ENCODE measurements at places on chromosomes 7 and 10.
A peak's percentile ranks its signal among the peaks of the same experiment; 100 is the strongest.

DNA sequence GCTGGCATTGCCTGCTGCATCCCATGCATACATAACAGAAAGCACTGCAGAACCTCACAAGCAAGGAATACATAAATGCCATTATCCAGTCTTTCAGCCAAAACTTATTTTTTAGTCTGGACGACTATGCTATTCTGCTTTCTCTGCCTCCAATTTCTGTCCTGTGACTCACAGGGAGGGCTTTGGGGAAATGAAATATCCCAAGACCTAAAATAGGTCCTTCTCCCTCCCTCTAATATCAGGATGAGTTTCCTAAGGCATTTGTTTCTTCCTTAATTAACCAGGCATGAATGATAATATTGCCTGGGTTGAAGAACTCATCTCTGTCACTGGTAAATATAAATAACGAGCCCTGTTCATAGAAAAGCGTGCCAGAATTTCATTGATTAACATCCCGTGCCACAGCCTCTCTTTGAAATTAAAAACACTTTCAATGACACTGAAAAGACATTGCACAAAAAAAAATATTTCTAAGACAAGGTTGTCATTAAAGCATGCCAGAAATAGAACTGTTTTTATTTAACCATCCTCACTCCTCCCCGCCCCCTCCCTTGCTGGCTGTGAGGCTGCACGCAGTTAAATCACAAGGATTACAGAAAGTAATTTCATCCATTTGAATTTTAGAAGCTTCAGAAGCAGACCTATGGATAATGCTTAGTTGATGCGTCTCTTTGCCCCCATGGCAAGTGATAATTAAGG, 103.0 kb upstream of the ANKRD1 start:
- DNase-seq: no peak

DNA sequence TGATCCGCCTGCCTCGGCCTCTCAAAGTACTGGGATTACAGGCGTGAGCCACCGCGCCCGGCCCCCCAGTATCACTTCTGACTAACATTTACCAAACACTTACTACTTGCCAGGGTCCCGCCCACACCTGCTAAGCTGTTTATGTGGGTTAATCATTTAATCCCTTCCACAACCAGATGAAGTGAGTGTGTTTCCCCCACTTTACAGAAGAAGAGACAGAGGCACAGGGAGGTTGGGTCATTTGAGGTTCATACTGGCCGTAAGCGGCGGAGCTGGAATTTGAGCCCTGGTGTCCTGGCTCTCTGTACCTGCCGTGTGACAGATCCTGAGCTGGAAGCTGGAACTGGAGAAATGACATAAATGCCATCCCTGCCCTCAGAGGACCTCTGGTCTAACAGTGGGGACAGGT, 15.1 kb upstream of the VPS37D start:
- DNase-seq: no peak

GRCh38 chr7:94441138-94441537, 46.4 kb downstream of the COL1A2 start:
- no peak for DNase-seq

- DNase-seq: no peak
Measured at GRCh38 chr7:40490603-40490924, 355.8 kb downstream of the SUGCT start.

DNA sequence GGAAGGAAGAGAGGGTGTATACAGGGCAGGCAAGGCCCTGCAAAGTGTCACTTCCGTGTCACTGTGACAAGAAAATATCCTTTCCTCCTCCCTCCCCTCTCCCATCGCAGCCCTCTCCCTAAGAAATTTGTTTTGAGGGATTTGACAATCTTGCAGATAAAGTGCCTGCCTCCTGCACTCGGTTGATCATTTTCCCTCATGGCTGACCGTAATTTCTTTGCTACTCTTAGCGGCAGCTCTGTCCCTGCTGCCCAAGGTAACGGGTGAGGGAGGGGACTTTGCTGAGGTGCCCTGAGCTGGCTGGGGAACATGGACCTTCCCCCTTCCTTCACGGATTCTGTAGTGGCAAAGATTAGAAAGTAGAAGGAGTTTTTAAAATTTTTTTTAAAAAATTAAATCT, 179.1 kb downstream of the TCF7L2 start:
- DNase-seq: no peak

GRCh38 chr7:27590416-27590815, 72.3 kb downstream of the HIBADH start:
- DNase-seq: no peak

GRCh38 chr7:29035044-29035740, 77.1 kb upstream of the TRIL start:
- DNase-seq: peak; percentile 52

DNA sequence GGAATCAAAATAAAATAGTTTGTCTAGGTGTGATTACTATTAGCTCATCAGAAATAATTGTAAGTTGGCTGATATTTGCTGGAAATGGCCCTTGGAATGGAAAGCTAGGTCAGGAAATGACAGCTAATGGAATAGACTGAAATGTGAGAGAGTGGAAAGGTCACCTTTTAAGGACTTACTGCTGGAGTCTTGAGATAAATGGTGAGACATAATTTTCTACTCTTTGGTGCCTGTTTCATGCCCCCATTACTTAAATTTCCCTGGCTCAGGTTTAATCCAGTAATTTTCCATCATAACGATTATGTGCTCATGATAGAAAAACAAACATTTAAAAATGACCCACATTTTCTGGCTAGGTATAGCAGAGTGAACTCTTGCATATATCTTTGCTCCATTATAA, 123.6 kb downstream of the ADAM22 start:
- no peak for DNase-seq

DNA sequence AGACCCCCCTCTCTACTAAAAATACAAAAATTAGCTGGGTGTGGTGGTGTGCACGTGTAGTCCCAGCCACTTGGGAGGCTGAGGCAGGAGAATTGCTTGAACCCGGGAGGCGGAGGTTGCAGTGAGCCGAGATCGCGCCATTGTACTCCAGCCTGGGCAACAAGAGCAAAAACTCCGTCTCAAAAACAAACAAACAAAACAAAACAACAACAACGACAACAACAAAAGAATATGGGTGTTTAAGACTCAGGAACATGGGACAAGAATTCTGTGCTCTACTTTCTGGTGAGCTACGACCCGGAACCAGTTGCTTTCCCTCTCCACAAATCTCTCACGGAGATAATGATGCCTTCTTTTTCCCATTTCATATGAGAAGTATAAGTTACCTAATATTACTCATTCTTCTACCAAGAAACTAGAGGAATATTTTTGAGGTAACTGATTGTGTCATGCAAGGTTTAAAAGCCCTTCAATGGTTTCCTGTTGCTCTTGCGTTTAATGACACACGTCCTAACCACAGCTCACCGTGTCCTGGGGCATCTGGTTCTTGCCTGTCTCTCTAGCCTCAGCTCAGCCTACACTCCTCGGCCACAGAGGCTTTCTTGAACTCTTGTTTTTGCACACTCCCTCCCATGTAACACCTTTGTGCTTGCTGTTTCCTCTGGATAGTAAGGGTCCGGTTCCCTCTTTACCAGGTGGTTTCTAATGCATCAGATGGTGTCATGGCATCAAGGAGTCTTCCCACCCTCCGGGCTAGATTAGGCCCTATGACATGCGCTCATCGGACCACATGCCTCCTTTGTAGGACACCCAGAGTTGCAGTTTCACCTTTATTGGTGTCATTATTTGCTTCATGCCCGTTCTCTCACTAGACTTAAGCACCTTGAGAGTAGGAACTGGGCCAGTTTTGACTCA, 67.5 kb downstream of the PFKFB3 start:
- no peak for DNase-seq

GRCh38 chr7:82319674-82320118, 123.9 kb downstream of the CACNA2D1 start:
- peak; percentile 74 for DNase-seq

- peak; percentile 66 for DNase-seq
Measured at GRCh38 chr7:138875794-138876193, 77.8 kb upstream of the ATP6V0A4 start.

DNA sequence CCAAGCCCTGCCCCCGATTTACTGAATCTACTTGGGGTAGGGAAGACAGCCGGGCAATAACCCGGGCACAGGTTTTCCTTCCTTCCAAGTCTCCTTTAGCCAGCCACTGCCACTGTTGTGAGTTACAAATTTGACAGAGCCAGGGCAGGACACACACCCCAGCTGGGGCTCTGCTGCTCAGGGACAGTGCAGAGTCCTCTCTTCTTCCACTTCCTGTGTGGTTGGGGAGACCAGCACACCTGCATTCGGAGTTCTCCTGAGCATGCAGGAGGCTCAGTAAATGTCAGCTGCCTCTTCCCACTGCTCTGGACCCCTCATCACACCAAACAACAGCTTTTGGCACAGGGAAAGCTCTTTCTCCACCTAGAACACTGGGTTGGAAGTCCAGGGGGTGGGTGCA, 21.3 kb downstream of the CHST15 start:
- DNase-seq: no peak

- no peak for DNase-seq
Measured at GRCh38 chr7:128869138-128869943, 6.7 kb downstream of the ATP6V1F start.

GRCh38 chr10:124679401-124679800, 64.8 kb downstream of the FAM53B start:
- no peak for DNase-seq

DNA sequence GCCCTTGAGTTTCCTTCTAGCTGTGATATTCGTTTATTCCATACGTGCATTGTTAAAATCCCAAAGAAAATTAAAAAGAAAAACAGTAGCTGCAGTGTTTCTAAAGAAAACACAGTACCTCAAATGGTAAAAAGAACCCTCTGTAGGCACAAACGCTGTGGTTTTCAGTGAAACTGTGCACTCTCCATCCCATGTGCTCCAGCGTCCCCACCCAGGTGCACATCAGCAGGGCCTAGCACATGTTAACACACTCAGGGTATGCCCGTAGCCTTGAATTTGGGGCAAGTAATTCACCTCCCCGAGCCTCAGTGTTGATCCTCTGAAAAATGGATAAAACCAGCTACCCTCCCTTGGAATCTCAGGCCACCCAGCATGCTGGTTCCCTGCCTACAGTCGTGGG, 9.5 kb downstream of the SLC18A2 start:
- no peak for DNase-seq

GRCh38 chr7:56092789-56093531, at the start of gene PHKG1:
Gene PHKG1, minus strand, starts transcription at chr7:56092952. Its CDS starts 4,011 bp downstream, at chr7:56088941.
- peak; percentile 72 for DNase-seq

- no peak for DNase-seq
Measured at GRCh38 chr10:87861566-87861952, 1.8 kb downstream of the KLLN start.

- no peak for DNase-seq
Measured at GRCh38 chr10:88182601-88182930, 319.1 kb downstream of the PTEN start.

- no peak for DNase-seq
Measured at GRCh38 chr7:3326246-3326645, 25.2 kb downstream of the SDK1 start.

- DNase-seq: no peak
Measured at GRCh38 chr7:47526466-47526865, 55.4 kb downstream of the TNS3 start.

GRCh38 chr10:44674536-44675386, 236.4 kb upstream of the TMEM72 start:
- DNase-seq: no peak

DNA sequence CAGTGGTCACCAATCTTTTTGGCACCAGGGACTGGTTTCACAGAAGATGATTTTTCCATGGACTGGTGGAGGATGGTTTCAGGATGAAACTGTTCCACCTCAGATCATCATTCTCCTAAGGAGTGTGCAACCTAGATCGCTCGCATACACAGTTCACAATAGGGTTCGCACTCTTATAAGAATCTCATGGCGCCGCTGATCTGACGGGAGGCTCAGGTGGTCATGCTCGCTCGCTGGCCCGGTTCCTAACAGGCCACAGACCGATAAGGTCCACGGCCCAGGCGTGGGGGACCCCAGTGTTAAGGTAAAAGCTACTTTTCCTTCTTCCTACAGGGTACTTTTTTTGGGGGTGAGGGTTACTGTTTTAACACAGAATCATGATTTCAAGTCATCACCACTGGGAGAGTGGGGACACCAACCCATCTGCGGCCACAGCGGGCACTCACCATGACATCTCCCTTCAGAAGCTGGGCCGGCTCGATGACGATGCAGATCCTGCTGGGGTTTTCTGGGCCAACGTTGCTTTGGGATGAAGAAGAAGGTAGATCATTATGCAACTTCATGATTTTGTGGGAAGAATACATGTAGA, 170.5 kb downstream of the TNS3 start:
- DNase-seq: no peak

DNA sequence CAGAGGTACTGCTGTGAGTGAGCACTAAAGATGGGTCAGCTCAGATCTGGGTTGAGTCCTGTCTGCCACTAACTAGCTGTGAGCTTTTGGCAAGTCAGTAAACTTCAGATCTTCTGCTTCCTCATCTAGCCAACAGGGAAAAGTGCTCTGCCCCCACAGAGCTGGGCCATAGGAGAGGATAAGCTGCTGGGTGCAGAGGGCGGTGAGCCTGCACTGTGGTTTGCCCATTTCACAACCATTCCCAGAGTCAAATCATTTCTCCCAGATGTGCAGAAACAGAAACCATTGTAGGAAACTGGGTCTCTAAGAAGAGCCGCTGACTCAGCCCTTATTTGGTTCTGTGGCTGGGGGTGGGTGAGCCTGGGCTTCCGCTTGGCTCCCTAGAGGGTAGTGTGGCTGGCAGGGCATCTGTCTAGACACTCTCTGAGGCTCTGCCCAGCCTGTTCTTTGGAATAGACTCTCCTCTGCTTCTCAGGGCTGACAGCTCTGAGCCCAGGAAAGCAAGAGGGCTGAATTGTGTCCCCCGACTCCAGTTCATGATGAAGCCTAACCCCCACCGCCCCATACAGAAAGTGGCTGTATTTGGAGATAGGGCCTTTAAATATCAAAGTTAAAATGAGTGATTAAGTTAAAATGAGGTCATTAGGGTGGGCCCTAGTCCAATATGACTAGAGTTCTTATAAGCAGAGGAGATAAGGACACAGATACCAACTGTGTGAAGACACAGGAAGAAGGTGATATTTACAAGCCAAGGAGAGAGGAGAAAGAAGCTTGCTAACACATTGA, 29.5 kb upstream of the ARHGAP22 start:
- peak; percentile 89 for DNase-seq

- no peak for DNase-seq
Measured at GRCh38 chr10:80177781-80178636, 27.3 kb downstream of the ANXA11 start.

- DNase-seq: no peak
Measured at GRCh38 chr7:131359136-131359776, 31.6 kb downstream of the MKLN1 start.

GRCh38 chr7:25386311-25386744, 158.0 kb upstream of the NPVF start:
- DNase-seq: no peak

GRCh38 chr10:76918106-76918505, 719.5 kb downstream of the KCNMA1 start:
- DNase-seq: no peak

DNA sequence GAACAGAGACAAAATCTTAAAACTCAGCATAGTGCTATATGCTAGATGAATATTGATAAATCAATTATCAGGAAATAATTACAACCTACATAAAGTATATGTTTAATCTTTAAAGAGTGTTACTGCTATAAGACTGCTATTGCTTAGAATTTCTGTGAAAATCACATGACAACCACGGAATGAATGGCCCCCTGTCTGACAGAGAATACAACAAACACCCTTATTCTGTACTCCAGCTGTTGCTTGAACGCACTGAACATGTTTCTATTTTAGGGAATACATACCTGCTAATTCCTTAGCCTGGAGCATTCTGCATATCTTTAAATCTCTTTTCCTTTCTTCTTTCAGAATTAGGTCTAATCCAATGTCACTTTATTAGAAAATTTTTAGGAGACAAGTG, 452.4 kb upstream of the PHF14 start:
- DNase-seq: no peak
